Peyer's patch (tissue), 4 donors: ENCODE measurements at places on chromosomes 6 and 20.

DNA sequence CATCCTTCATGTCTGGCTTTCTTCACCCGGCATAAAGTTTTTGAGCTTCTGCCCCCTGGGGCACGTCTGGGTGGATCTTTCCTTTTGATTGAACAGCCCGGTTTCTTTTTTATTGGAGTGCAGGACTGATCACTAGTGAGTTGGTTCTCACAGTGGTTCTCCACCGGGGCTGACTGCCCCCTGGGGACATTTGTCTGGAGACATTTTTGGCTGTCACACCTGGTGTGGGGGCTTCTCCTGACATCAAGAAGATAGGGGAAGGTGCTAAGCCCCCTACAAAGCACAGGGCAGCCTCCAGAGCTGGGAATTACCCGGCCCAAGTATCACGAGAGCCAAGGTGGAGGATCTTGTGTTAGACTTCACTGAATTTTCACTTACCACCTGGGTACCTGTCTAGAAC lies 25.7 kb upstream of the IRF4 start:
- DNase-seq: no peak

DNA sequence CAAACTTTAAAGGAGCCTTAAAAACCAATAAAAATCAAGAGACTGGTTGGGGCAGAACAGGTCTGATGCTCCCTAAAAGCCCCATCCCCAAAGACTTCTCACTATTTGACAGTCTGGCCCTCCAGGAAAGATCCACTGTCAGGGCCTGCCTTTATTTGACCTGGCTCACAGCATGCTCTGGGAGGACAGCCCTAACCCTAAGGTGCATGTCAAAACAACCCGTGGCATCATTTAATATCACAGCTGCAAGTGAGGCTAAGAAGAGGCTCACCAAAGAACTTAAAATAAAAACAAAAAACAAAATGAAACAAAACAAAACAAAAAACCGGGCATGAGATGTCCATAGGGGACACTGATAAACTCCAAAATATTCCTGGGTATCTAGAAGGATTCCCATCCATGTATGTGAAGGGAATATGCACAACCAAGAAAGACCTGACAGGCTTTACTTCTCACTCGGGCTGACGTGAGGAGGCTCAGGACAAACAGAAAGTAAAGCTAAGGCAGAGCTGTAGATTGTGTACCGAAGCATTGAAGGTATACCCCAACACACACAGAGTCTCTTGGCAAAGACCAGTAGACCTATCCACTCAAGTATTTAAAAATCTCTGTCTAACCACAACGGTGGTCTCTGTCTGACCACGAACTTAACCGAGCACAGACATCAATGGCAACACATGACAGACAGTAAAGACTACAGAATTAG lies 57.3 kb downstream of the AHI1 start:
- DNase-seq: no peak

GRCh38 chr6:5173810-5174209 lies 86.9 kb downstream of the LYRM4 start:
- no peak for DNase-seq

DNA sequence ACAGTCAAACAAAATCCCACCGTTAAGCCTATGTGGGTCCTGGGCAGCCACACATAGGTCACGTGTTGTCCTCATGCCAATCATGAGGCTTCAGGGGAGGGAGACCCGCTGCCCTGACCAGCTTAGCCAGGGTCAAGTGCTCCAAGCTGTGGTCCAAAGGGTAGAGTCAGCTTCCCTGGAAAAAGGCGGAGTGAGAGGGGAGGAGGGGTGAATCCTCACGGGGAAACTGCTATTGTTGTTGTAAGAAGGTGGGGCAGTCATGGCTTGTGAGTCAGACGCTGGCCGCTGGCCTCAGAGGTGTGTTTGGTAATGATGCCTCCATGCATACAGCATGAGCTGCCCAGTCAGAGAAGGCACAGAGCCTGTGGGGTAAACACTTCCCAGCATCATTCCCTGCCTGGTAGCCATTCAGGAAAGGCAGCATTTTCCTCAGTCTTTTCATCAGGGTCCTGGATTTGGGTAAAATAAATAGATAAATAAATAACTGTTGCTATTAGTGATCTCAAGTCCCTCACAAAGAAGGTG lies 8.7 kb downstream of the CST3 start:
- DNase-seq: peak; percentile 88

GRCh38 chr6:100184473-100184872 lies 190.4 kb upstream of the MCHR2 start:
- DNase-seq: no peak

DNA sequence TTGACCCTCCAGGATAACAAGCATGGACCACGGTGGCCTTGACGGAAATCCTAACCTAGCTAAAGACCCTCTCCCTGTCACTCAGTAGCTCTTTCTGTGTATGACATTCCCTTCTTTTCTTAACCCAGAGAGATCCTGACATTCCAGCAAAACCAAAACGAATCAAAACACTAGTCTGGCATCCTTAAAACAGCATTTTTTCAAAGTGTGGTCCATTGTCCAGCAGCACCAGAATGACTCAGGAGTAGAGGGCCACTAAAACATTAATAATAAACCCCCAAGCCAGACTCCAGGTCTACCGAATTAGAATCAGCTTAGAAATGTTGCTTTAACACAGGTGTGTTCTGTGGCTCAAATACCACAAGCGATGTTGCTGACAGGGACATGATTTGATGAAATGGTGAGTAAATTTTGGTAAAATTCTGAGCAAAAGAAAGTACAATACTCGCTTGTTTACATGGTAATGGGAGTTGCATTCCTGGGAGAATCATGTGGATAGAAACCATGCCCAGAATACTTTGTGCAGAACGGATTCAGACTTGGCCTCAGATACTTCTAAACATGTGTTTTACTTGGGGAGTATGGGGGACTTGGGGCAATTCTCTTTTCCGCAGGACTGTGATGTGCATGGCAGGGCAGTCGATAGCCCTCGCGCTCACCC lies 174.2 kb upstream of the KCNG1 start:
- no peak for DNase-seq

DNA sequence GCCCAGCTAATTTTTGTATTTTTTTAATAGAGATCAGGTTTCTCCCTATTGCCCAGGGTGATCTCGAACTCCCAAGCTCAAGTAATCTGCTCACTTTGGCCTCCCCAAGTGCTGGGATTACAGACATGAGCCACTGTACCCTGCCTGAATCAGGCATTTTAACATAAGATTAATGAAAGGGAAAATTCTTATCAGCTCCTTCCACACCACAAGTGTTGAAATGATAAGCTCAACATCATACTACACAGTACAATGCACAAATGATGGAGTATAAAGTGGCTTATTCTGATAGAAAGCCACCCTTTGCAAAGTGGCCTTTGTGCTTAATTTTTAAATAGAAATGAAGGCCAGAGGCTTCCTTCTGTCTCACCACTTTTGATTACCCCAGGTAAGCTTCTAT lies 71.3 kb upstream of the MCHR2 start:
- no peak for DNase-seq

- DNase-seq: peak; percentile 90
These were observed 18.7 kb downstream of the UQCC2 start for GRCh38 chr6:33692760-33693158.

- DNase-seq: no peak
These were observed 27.6 kb downstream of the TREML4 start for GRCh38 chr6:41255638-41256246.

GRCh38 chr6:118283766-118284165 lies 264.3 kb upstream of the PLN start:
- DNase-seq: no peak
